Thoracic aorta (tissue), 2 donors: ENCODE measurements at places on chromosomes 1 and 21. TPM values are rescaled to one million over a fixed set of nuclear protein-coding genes. Genes with fewer than 3 reads are reported as not detected.

The CD48 gene
- 9.0 TPM for total RNA-seq

The ZFP69B gene
- total RNA-seq = 0.95 TPM

DNA sequence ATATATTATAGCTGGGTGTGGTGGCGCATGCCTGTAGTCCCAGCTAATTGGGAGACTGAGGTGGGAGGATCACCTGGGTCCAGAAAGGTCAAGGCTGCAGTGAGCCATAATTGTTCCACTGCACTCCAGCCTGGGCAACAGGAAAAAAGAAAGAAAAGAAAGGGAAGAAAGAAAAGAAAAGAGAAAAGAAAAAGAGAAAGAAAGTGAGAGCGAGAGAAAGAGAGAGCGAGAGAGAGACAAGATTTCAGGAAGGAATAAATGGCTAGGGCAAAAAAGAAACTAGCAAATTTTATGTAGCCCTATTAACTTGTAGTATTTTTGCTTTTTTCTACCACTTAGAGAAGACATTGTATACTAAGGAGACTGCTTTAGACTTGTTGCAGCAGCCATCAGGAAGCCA, 6.2 kb downstream of the NRAS start:
- H3K27ac ChIP-seq = no peak overlapping the region
- peaks cover 44% of the 10 kb centered on the region for H3K36me3 ChIP-seq
- H3K27me3 ChIP-seq = no peaks in the 10 kb centered on the region

DNA sequence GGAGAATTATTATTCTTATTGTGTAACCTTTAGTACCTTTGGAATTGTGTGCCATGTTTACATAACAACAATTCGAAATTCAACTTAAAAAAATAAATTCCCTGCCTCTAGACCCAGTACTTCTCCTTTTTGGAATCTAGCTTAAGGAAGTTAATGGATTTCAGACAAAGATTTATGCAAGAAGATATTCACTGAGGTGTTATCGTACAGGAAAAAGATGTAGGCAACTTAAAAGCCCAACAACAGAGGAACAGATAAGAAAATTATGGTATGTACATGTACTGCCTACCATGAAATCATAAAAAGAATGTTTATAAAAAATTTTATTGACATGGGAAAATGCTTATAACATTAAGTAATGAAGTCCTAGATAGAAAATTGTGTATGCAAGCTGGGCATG, 18.2 kb upstream of the STMN1 start:
- no peak overlapping the region for H3K4me3 ChIP-seq
- H3K27ac ChIP-seq = no peak overlapping the region
- DNase-seq = no peak

DNA sequence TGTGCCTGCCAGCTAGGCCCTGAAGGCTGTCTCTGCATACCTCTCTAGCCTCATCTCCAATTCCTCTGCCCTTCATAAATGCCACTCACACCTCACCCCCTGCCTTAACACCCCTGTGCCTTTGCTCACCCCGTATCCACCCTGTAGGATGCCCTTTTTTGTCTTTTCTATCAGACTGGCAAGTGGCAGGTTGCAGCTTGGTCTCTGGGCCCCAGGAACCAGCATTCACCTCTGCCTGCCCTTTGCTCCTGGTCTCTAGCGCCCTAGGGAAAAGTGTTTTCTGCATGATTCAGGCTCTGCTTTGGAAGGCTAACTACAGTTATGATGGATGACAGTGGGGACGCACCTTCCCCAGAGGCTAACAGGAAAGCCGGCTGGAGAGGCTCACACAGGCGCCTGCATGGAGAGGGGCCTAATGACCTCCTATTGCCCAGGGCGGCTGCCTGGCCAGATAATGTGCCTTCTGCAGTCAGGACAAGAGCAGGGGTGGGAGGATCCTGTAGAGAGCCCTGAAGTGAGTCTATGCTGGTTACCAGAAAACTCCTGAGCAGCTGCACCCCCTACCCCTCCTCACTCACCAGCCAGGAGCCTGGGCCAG, 11.2 kb downstream of the KANK4 start:
- H3K27me3 ChIP-seq = no peaks in the 10 kb centered on the region
- no peak overlapping the region for H3K4me3 ChIP-seq
- DNase-seq = no peak
- no peaks in the 10 kb centered on the region for H3K4me1 ChIP-seq

- H3K27me3 ChIP-seq = no peaks in the 10 kb centered on the region
- H3K4me3 ChIP-seq = no peak overlapping the region
- no peaks in the 10 kb centered on the region for H3K36me3 ChIP-seq
- H3K27ac ChIP-seq = no peak overlapping the region
Measured at GRCh38 chr1:19639999-19640362, 4.1 kb upstream of the NBL1 start.

DNA sequence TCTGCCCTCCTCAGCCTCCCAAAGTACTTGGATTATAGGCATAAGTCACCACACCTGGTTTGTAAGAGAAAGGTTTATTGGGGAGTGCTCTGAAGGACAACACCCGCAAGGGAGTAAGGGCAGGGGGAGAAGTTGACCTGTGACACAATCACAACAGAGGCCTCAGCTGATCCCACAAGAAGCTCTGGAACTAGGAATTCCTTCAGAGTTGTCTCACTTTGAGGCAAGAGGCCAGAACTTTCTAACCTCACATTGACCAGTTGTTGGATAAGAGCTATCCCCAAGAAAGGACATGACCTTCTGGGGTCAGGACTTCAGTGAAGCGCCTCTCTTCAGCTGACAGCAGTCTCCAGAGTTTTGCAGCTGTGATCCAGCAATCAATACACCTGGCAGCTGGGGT, 27.4 kb upstream of the RC3H1 start:
- no peak for DNase-seq
- no peak overlapping the region for H3K4me3 ChIP-seq
- no peaks in the 10 kb centered on the region for H3K4me1 ChIP-seq
- H3K27me3 ChIP-seq = no peaks in the 10 kb centered on the region
